SIG-M5 (cell line): ENCODE measurements at places on chromosomes 6 and 20.

DNA sequence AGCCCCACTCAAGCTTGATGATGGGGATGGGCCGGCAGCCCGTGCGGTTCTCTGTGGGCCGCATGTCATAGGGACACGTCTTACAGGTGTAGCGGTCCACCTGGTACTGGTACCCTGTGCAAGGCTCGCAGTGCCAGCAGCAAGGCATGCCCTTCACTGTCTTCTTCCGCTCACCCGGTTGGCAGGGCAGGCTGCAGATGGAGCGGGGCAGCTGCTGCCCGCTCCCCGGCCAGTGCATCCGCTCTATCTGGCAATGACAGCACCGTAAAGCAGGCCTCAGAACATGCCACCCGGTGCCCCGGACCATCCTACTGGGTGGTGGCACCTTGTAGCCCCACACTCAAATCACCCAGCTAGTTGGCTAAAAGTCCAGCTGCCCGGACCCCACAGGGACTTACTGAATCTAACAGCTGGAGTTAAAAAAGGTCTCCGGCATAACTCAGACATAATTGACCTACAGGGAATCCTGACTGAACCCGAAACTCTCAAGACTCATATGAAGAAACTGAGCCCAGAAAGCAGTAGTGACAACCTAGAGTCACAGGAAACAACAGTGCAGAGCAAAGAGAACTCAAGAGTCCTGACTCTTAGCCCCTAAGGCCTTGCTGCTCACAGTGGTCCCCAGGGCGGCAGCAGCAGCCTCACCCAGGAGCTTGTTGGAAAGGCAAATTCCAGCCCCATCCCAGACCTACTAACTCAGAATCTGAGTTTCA is 109.4 kb downstream of the GRM4 start:
- no peak for DNase-seq

DNA sequence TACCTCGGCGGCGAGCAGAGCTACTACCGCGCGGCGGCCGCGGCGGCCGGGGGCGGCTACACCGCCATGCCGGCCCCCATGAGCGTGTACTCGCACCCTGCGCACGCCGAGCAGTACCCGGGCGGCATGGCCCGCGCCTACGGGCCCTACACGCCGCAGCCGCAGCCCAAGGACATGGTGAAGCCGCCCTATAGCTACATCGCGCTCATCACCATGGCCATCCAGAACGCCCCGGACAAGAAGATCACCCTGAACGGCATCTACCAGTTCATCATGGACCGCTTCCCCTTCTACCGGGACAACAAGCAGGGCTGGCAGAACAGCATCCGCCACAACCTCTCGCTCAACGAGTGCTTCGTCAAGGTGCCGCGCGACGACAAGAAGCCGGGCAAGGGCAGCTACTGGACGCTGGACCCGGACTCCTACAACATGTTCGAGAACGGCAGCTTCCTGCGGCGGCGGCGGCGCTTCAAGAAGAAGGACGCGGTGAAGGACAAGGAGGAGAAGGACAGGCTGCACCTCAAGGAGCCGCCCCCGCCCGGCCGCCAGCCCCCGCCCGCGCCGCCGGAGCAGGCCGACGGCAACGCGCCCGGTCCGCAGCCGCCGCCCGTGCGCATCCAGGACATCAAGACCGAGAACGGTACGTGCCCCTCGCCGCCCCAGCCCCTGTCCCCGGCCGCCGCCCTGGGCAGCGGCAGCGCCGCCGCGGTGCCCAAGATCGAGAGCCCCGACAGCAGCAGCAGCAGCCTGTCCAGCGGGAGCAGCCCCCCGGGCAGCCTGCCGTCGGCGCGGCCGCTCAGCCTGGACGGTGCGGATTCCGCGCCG is 994 bp downstream of the FOXC1 start:
- no peak for DNase-seq

DNA sequence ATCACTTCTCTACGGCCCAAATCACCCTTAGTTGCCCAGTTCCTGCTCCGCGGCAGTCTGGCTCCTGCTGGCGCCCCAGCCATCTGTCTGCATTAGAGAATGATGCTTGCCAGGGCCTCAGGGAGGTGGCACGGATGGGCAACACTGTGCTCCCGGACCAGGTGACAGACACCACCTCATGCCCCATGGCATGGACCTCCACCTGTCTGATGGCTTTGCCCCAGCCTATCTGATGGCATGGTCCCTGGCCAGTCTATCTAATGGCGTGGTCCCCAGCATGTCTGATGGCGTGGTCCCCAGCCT is 18.8 kb upstream of the MRGBP start:
- DNase-seq: no peak

DNA sequence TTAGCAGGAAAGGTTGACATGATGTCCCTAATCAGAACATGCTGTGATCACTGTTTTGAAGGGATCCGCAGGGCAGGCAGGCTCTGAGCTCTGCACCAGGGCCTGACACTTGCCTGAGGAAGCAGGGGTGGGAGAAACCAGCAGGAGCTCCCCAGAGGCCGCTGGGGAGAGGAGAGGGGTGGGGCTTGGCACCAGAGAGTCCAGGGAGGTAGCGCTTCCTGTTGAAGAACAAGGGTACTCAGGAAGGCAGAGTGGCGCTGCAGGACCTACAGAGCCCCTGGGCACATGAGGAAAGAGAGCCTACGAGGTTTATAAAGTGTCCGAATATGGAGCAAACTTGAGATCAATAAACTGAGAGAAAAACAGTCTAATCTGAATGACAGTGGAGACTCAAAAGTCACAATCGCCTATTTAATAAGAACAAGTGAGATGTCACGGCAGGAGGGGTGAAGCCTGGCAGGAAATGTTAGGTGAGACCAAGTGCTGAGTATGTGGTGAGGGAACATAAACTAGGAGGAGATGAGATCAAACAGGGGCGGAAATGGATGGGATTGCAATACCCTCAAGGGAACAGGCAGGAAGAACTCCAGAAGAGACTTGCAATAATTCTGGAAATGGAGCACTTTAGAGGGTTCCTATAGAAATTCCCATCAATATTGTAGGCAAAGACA is 5.8 kb upstream of the TBXT start:
- DNase-seq: no peak

- no peak for DNase-seq
These were observed 40.6 kb downstream of the SH3BGRL2 start for GRCh38 chr6:79671600-79672266.

- no peak for DNase-seq
These were observed 250.1 kb downstream of the SYNE1 start for GRCh38 chr6:152387091-152387490.

GRCh38 chr6:3654898-3655297 is 96.6 kb downstream of the PXDC1 start:
- no peak for DNase-seq

- DNase-seq: no peak
These were observed 189.0 kb downstream of the NFATC2 start for GRCh38 chr20:51353491-51353890.

DNA sequence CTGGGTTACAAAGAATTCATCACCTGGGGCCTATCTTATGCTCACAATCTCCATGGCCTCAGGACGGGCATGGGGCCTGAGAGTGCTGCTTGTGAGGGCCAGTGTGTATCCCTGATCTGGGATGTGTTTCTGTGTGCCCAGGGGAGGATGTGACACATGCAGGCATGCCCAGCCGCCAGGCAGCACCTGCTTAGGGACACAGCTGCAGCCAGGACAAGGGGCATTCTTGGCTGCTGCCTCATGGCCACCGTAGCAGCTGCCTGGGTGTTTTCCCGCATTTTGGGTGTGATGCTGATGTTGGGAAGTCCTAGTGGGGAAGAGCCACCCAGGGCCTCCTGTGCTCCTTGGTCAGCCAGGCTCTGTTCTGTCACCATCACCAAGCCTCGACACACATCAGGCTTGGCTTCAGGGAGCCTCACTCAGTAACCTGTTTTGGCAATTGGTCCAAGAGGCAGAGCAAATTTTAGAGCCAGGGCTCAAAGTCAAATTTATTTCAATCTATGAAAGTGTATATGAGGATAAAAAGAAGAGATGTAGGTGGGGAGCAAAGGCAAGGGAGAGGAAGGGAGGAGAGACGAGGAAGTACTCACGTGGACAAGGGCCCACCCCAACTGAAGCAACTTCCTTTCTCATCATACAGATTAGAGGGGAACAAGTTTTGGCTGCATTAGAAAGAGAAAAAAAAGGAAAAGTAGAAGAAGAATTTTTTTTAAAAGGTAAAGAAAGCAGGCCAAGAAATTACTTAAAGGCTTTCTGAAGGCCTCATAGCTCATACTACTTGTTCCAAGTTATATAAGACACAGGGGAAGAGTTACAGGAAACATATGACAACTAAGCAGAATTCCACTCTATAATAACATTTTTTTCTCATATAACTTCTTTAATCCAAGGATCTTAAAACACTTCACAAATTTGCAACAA is 269.9 kb upstream of the SUPT3H start:
- DNase-seq: no peak

DNA sequence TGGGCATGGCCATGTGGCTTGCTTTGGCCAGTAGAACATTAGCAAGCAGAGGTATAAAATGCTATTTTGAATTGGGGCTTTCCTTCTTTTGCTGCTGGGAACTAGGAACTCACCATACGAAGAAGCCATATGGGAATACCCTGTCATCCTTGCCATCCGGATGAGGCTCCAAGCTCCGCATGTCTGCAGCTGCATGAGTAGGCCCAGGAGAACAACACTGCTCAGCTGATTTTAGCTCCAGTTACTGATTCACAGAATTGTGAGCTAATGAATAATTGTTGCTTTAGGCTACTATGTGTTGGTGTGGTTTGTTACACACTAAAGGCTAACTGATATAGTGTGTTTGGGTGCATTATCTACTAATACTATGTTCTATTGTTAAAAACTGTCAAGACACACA is 2.7 kb upstream of the PLCB4 start:
- no peak for DNase-seq

DNA sequence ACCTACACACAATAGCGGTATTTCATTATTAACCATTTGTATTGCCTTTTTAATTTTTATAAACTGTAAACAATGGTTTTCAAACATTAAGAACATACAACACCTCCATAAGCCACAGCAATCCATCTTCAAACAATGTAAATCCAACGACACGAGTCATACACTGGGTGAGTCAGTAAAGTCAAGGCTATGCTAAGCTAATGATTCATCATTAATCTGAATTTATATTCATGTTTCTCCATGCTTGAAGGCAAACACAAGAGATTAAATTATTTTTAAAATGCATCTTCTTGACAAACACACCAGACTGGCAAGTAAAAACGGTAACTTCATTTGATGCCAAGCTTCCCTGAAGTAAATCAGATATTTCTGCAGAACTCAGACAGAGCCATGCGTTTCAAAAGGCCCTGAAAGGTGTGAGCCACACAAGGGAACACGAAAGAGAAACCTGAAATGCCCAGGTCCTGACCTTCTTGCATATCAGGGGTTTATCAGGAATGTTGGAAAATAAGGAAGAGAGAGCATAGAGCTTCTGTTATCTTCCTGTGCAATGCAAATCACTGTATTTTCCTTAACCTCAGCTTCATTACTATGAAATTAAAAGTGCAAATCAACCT is 162.5 kb downstream of the ALDH8A1 start:
- DNase-seq: no peak

- DNase-seq: no peak
These were observed 59.2 kb downstream of the TOX2 start for GRCh38 chr20:43973671-43974450.

DNA sequence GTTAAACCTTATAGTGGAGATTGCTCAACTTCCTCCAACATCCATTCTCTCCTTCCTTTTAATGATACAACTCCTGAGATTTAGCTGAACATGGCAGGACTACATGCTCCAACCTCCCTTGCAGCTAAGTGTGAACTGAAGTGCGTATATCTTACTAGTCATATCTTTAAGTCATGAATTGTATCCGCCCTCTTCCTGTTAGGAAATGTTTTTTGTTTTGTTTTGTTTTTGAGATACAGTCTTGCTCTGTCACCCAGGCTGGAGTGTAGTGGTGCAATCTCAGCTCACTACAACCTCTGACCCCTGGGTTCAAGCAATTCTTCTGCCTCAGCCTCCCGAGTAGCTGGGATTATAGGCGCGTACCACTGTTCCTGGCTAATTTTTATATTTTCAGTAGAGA is 8.8 kb upstream of the OSTM1 start:
- no peak for DNase-seq

DNA sequence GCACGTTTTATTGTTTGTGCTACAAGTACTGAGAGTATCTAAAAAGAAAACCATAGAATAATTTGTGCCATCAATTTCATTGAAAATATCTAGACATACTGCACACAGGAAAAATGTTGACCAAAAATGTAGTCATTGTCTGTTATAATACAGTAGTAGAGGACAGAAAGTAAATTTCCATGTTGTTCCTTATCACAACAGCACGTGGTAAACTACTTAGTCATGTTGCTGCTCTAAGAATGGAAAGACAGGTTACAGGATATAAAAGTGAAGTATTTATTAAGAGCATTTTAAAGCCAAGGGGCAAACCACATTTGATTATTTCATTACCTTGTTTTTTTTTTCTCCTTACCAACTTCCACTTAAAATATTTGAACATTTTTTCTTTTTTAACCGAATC is 89.0 kb upstream of the CEP85L start:
- DNase-seq: no peak

- no peak for DNase-seq
These were observed 196.0 kb downstream of the MYLK4 start for GRCh38 chr6:2554651-2555260.

DNA sequence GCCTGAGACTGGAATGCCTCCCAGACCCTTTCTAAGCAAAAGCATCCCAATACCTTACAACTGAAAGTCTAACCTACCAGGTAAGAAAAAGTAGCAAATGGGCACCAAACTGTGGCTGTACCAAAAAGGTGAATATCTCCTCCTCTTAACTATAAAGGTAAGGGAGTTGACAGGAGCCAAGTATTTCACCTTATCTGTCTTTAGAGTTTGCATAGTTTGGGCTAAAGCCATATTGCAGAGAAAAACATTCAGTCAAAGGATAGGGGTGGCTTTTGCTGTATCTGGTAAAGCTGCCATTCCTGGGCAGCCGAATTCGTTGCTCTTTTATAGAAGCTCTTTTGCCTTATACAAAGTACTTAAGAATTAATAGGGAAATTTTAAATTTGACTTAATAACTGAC is 38.1 kb downstream of the PHF3 start:
- no peak for DNase-seq

DNA sequence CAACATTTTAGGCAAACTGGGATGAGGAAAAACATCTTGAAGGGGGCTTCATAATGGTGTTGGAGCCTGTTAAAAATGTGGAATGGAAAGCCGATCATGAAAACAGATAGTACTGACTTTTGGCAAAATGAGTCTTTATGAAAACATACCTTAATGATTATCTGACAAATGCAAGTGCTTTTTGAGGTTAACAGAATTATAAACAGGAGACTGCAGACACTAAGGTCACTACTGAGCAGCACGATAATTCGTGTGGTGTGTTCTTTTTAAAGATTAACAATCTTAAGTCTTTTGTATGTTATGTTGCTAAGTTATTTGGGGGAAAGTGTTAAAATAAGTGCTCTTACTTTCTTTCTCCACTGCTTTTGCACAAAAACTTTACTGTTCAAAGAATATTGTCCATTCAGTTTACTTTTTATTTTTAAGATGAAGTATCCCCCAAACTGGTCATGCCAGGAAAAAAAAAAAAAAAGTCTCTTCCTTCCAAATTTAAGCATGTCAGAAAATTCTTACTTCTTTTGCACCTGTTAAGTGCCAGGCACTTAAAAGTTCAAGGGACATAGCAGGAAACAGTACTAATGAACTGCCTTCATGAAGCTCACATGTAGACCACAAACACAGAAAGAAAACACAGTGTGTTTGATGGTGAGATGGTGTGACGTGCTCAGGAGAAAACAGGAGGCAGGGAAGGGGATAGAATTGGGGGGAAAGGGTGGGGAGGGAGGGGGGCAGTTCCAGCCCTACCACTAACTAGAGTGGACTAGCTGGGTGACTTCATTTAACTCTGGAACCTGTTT is 73.2 kb downstream of the CDYL start:
- no peak for DNase-seq
